Esophagus muscularis mucosa (tissue), 4 donors: ENCODE measurements at places on chromosomes 1 and 21. TPM values are rescaled to one million over a fixed set of nuclear protein-coding genes. Genes with fewer than 3 reads are reported as not detected.

SLC26A9 gene
- not detected for total RNA-seq

GRCh38 chr21:46095083-46095719, 2.7 kb upstream of the COL6A2 start:
- peak; percentile 92 for DNase-seq

- DNase-seq, result no peak
Measured at GRCh38 chr1:155809088-155809487, 47.9 kb downstream of the GON4L start.

- no peak for DNase-seq
Measured at GRCh38 chr1:209403921-209404320, 179.6 kb upstream of the CAMK1G start.
